ENCODE measurements at places on chromosomes 2 and 18.
A peak's percentile ranks its signal among the peaks of the same experiment; 100 is the strongest.

DNA sequence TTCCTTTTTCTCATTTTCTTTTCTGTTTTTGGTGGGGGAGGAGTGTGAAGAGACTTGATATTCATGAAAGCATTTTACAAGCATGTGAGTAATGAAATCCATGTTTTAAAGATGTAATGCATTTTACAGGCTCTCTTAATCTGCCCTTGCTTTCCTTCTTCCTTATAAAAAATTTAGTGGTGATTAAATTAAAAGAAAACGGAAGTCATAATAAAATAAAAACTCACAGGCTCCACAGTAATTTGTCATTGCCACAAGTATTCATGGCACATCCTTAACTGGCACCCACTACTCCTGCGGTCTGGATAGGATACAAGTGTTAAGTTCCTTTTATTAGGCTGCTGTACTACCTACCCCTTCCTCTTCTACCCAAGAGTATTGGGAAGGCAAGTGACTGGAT lies 241.2 kb downstream of the SLC4A3 start:
- no peak for DNase-seq

- DNase-seq: no peak
Measured at GRCh38 chr2:25587361-25587760, 86.0 kb downstream of the DTNB start.

- no peak for DNase-seq
Measured at GRCh38 chr2:226882606-226883005, 46.8 kb downstream of the RHBDD1 start.

- no peak for DNase-seq
Measured at GRCh38 chr2:38975042-38975441, 85.4 kb downstream of the ARHGEF33 start.

DNA sequence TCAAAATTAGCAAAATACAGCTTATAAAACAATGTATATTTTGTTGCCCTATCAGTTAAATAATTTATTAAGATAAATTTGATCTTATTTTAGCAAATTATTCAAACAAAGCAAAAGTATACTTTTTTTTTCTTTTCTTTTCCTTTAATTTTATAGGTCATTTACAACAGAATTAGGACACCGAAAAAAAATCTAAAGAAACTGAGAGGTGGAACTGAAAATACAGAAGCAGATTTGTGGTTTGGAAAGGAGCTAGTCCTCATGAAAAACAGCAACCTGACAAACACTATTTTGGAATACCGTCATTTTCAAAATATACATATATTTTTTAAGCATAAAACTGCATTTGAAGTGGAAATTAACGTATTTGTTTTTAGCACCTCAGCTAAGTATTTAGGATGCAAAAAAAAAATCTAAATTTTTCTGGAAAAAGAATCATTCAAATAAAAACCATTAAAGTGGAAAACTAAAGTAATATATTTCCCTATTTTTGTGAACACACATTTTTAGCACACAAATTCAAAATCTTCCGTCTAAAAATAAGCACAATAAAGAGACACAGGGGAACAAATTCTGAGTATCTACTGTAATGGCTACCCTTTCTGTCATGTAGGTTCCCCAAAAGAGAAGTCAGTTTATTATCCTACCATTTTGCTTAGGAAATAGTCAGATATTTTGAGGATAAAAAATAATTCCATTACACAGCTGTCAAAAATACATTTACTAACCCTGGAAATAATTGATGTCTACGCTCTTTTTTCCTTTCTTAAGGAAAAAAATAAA lies 2.7 kb downstream of the CCDC88A start:
- DNase-seq: no peak

DNA sequence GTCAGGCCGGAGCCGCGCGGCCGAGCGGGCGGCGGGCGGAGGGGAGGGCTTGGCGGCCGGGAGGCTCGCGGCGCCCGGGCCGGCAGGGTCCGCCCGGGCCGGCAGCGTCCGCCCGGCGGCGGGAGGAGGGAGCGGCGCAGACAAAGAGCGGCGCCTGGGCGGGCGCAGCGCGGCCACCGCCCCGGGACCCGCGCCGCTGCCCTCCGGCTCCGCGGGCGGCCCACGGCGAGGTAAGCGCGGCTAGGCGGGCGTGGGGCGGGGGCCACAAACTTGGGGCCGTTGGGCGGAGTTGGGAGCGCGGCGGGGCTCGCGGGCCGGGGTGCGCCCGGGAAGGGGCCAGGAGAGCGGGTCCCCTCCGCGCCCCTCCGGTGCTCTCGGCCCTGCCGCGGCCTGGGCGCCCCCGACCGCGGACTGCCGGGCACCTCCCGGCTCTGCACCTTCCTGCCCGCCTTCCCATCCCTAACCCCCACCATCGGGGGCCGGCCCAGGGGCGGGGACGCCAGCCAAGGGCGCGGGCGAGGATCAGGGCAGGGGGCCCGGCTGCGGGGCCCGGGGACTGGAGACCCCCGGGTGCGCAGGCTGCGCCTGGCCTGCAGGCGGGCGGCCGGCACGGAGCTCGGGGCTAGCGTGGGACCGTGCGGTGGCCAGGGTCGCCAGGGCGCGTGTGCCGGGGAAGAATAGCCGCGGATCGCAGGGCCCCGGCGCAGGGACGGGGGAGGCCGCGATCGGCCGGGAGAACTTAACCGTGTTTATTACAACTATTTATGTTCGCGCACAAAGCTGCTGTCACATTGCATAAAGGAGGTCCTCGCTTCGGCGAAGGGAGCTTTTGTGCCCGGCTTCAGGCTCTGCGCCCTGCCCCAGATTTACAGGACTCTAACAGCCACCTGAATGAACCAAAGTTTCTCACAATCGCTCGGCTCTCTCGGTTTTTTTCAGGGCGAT lies at the start of gene NCK2:
TSS of gene NCK2 (plus strand) at position 4 of the 945 bp plus-strand sequence. CDS start 110,152 bp downstream, outside the sequence.
- DNase-seq: no peak

DNA sequence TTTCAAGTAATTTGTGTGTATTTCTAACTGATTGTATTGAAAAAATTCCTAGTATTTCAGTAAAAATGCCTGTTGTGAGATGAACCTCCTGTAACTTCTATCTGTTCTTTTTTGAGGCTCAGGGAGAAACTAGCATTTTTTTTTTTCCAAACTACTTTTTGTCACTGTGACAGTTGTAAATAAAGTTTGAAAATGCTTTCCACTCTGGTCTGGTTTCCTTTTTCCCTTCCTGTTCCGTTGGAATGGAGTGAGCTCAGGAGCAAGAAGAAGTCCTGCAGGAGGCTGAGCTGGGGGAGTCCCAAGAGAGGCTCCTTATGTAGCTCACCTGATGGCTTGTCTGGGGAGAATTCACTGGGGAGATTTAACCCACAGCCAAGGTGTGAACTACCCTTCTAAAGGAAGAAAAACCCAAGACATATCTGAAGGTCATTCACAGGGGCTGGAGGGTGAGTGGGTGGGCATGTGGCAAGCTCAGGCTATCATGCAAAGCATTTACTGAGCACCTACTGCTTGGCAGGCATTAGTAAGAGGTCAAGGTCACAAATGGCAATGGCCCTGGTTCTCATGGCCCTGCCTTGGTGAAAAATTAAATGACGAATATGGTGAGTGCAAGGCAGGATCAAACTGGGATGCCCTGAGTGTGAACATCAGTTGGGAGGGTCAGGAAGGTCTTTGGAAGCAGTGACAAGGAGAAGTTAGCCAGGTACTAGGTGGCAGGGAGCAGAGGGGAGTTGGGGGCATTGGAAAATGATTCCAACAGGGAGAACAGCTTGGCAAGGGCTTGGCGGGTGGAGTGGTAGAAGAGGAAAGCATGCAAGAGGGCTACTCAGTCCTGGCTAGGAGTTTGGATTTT lies 28.7 kb downstream of the LBH start:
- DNase-seq: no peak

- DNase-seq: no peak
Measured at GRCh38 chr2:190947711-190948251, 66.2 kb downstream of the STAT1 start.

- DNase-seq: no peak
Measured at GRCh38 chr2:53508667-53509066, 258.9 kb upstream of the CHAC2 start.

GRCh38 chr2:177724398-177725287 lies 332.1 kb downstream of the AGPS start:
- DNase-seq: peak; percentile 9

DNA sequence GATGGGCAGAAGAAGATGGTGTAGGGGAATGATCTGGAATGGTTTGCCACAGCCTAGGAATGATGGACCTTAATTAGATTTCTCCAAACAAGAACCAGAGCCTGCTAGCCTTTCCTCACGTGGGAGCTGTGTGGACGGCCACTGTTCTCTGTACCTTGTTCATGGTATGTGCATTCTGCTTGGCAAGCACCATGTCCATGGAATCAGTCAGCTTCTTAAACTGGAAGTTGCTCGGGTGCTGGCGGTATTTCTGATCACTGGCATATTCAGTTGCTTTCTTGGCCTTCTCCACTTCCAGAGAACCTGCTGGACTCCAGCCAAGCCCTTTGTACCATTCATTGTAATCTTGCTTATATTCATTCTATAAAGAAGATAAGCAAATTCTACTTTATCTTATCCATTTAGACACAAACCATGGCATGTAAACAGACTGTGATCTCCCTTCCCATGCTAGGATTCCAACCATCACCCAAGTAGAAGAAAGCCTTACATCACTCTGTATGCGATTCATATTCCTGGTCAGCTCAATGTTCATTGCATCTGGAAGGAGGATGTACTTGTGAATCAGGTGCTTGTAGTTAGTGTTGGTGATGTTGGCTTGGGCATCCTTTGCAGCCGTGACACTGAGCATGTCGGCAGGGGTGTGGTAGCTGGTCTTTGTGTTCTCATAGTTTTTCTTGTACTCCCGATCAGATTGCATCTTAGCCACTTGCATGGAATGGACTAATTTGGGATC lies 78.4 kb downstream of the NEB start:
- no peak for DNase-seq

DNA sequence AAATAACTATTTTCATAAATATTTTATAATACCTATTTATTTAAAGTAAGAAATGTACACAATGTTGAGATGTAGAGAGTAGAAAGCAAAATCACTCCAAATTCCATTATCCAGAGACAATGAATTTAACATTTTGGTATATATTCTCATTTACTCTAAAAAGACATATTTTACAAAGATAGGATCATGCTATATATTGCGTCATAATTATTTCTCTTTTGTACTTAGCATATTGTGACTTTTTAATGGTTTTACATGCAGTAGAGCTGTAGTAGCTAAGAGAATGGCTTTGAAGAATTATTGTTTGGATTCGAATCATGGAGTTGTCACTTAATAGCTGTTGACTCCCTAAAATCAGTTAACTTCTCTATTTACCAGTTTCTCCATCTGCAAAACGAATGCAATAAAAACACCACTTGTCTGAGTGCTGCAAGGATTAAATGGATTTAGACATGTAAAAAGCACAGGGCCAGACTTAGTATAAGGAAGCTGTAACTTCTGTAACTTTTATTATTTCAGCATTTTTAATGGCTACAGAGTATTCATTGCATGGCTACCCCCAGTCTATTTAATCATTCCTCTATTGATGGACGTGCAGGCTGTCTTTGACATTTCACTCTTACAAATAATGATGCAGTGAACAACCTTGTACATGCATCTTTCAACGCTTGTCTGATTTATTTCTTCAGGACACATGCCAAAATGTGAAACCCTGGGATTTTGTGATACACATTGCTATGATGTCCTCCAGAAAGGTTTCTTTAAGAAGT lies 33.2 kb downstream of the KCNS3 start:
- DNase-seq: no peak

- no peak for DNase-seq
Measured at GRCh38 chr2:88252646-88253045, 82.5 kb downstream of the THNSL2 start.

DNA sequence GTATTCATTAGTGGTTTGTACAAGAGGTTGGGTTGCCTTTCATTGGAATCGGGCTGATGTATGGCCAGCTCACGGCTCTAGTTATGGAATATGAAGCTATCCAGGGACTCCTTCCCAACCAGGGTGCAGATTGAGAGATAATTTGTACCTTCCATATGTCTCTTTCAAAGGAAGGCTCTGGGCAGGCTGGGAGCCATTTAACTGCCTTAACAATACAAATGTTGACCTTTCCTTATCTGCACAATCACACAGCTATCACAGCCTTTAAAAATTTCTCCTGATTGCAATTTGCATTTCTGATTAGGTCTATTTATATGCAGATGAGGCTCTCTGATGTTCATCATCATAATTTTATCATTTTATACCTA lies 58.7 kb downstream of the MYO3B start:
- no peak for DNase-seq

DNA sequence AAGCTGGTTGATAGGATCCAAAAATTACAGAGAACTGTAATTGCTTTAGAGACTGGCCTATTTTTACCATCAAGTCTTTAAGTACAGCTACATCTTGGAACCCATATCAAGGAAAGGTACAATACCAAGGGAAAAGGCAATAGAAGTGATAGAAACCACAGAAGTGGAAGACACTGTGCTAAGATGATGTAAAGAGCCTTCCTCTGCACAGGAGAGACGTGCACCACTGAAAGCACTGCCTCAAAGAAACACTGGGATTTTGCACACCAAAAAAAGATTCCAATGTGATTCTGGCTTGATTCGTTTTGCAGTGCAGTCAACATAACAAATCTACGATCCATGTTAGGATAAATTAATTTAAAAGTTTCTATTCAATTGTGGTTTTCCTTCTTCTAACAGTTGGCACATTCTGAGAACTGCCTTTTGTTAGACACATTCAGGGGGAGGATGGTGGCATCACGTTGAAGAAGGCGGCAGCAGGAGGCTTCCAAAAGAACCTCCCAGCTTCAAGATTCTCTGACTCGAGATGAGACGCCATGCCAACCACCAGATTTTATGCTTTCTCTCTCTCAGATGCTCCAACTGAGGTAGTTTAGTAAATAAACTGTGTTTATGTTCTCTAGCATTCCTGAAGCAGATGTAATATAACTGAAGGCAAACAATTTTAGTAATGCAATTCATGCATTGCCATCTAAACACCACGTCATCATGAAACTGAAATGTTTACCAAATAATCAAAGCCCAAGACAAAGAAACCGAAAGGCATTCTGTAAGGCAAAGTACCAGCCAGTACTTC lies 102.9 kb downstream of the BCL2 start:
- no peak for DNase-seq

GRCh38 chr2:46383784-46384456 lies 86.7 kb downstream of the EPAS1 start:
- DNase-seq: no peak

- DNase-seq: no peak
Measured at GRCh38 chr2:50103442-50103841, 928.5 kb downstream of the NRXN1 start.

DNA sequence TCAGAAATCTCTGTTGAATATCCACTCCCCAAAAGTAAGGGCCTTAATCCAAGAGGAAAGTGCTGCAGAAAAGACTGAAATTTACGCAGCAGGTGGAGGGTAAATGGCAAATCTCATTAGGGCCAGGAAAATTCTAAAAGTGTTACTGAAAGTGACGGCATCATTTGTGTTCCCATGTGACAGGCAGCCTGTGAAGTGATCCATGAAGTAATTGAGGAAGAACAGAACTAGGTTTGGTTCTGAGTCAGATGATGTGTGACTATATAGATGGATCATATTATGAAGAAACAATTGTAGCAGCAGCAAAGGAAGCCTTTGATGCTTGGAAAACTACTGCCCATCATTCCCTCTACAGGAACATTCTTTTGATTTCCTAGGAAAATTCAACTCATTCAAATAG lies 401.2 kb downstream of the TGIF1 start:
- no peak for DNase-seq

- no peak for DNase-seq
Measured at GRCh38 chr18:34651586-34652369, 58.3 kb upstream of the DTNA start.
